Fibroblast of lung (primary cell): ENCODE measurements at places on chromosomes 5 and 9.
A peak's percentile ranks its signal among the peaks of the same experiment; 100 is the strongest.

DNA sequence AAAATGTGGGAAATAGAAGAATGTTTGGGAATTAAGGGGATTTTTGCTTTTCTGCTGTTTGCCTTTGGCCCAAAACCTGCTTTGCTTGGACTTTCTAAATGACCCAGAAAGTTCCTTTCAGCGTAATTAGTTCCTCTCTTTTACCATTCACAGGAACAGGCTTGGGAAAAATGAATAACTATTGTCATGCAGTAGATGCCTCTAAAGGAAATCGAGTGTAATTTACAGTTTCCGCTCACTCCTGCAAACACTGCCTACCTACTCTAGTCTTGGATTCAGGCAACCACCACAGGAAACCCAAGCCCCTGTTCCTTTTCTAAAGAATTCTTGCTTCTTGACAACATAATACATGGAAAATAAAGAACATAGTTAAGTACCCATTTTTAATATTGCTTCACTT, 25.0 kb downstream of the TTC23L start:
- DNase-seq = no peak

- DNase-seq = no peak
Observed at GRCh38 chr5:119828541-119828940, 199.2 kb downstream of the FAM170A start.

DNA sequence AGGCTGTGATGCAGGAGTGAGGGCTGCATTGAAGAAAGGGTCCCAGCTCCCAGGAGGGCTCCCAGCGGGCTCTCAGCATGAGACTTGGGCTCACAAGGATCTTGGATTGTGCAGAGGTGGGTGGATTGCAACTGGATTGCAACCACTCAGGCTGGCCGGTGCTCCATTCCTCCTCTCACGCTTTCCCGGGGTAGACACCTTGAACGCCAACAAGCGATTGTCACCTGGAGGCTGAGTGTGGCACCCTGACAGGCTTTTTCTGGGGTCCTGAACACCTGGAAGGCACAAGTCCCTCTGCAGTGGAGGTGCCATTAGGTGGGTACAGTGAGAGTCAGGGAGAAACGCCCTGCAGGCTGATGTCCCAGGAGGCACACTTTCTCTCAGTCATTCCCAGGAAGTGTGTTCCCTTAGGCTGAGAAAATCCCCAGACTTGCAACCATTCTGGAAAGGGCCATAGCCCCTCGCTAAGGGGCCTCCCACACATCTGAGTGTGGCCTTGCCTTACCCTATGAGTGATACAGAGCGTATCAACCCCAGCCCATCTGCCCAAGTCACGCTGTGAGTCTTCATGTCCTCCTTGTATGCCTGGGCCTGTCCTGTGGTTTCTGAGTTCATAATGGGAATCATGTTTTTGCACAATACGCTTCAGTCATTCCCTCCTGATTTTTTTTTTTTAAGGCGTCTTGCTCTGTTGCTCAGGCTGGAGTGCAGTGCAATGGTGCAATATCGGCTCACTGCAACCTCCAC, 488.1 kb downstream of the IRX1 start:
- peak; percentile 59 for DNase-seq

- peak; percentile 1 for DNase-seq
Observed at GRCh38 chr5:11164531-11165294, 403.7 kb upstream of the DAP start.

GRCh38 chr5:5738797-5739489, 316.5 kb downstream of the ICE1 start:
- no peak for DNase-seq

- no peak for DNase-seq
Observed at GRCh38 chr9:110605565-110605964, 26.0 kb upstream of the SVEP1 start.

DNA sequence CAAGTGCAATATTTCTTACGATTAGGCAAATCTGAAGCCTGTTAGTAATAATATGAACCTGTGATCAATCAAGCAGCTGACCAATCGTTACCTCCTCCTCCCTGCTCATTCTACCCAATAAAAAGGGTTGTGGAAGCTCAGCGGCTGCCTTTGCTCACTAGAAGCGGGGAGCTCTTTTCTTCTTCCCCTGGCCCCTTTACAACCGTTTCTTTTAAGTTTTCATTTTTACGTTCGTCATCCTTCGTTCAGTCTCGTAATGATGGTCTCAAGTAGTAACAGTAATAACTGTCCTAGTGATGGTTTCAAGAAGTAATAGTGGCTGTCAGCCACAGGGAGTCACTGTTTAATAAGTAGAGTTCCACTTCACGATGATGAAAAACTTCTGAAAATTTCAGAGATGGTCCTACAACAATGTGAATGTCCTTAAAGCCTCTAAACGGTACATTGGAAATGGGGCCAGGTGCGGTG, 6.2 kb downstream of the UGT3A2 start:
- DNase-seq = no peak

DNA sequence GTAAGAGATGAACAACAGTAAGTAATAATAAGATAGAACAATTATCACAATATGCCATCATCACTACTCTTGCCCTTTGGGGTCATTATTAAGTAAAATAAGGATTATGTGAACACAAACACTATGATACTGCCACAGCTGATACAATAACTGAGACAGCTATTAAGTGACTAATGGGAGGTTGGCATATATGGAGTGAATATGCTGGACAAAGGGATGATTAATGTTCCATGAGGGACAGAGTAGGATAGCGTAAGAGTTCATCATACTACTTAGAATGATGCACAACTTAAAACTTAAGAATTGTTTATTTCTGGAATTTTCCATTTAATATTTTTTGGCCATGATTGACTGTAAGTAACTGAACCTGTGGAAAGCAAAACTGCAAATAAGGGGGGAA, 16.6 kb downstream of the POU5F2 start:
- no peak for DNase-seq

- DNase-seq = peak; percentile 58
Observed at GRCh38 chr9:129140397-129141065, 29.3 kb downstream of the PTPA start.
